ENCODE measurements at places on chromosomes 7 and 10.

DNA sequence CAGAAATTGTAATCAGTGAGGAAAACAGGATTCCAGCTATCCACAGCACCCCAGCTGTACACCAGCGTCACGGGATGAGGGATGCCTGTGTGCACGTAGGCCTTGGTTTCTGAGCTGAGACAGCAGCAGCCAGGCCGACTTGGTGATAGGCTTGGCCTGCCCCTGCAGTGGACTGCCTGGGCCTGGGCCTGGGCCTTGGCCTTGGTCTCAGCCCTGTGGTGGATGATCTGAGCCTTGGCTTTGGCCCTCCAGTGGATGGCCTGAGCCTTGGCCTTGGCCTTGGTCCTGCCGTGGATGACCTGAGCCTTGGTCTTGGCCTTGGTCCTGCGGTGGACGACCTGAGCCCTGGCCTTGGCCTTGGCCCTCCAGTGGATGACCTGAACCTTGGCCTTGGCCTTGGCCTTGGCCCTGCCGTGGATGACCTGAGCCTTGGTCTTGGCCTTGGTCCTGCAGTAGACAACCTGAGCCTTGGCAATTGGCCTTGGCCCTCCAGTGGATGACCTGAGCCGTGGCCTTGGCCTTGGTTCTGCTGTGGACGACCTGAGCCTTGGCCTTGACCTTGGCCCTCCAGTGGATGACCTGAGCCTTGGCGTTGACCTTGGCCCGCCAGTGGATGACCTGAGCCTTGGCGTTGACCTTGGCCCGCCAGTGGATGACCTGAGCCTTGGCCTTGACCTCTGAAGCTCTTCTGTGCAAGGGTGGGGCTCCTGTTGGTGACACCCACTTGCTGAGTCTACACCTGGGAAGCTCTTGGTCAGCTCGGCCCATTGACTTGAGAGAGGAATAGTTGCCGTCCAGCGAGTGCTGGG is 93.8 kb downstream of the CUX1 start:
- no peak for DNase-seq

DNA sequence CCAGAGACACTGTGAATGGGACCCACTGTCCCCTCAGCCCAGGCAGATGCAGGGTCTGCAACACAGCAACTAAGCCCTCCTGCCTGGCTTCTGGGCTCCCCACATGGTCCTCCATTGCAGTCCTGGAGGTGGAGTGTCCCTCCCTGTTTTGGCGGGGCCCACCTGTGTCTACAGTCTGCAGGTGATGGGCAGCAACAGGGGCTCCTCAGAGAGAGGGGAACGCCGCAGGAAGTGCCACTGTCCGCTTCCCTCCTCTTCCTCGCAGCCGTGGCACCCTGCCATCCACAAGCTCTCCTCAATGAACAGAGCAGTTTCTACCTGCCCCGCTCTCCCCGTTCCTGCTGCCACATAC is 9.3 kb downstream of the CAMK2G start:
- DNase-seq = no peak

DNA sequence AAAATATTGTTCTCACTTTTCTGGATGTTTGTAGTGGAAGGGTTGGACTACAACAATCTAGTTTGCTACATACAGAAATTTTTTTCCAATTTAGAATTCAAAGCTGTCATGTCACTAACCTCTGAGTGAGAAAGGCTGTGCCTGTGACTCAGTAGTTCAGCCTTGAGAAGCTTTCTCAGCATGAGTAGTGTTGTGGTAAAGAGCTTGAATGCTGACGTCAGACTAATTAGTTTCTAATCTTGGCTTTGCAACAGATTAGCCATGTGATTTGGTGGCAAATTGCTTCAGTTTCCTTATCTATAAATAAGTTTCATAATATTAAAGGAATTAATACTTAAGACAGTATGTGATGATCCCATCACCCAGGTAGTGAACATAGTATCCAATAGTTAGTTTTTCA is 83.8 kb downstream of the ABCA13 start:
- no peak for DNase-seq

DNA sequence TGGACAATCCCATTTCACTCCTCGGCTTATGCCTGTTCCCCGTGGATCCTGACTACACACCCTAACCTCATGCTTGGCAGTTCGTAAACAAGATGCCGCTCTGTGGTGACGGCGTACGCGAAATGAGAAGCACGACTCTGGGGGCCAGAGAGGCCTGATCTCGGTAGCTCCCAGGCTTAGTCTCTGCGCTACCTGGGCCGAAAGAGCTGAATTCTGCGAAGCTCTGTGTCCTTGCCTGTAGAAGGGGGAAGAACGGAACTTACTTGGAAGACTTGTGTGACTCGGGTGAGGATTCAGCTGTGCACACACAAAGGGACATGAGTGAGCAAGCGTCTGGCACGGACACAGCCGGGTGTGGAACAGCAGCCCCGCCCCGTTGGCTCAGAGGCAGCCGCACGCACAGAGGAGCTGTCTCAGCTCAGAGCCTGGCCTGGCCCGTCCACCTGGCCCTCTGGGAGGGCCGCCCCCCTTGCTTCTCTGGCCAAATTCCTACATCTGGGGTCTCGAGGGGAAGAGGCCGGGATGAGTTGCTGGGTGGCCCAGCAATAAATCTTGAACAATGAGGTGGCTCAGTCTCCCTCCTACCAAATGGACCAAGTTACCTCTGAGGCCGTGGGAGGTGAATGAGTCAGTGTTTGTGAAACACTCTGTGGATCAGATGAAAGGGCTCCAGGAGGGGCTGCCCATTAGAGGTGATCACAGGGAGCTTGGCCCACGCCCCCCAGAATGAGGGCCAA is 83.8 kb downstream of the PDGFA start:
- DNase-seq = no peak
